Fibroblast of skin of abdomen (primary cell): ENCODE measurements at places on chromosomes 5 and 9.
A peak's percentile ranks its signal among the peaks of the same experiment; 100 is the strongest.

DNA sequence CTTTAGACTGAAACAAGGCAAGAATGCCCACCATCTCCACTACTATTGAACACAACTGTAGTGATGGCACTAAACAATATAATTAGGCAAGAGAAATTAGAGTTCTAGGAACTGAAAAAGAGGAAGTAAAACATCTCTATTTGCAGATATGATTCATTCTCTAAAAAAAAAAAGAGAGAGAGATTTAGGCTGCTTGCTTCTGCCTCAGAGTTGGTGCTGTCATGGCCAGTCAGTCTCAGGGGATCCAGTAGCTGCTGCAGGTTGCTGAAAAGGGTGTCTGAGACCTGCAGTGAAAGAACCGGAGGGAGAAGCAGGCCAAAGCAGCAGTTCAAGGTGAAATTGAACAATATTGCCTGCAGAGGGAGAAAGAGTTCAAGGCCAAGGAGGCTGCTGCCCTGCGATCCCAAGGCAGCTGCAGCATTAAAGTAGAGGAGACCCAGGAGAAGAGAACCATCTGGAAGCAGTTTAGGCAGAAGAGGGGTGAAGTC lies 72.5 kb downstream of the AP3B1 start:
- no peak for DNase-seq

- peak; percentile 83 for DNase-seq
Observed at GRCh38 chr9:94860678-94861588, 134.4 kb downstream of the AOPEP start.

- no peak for DNase-seq
Observed at GRCh38 chr5:11319836-11320580, 559.0 kb upstream of the DAP start.

DNA sequence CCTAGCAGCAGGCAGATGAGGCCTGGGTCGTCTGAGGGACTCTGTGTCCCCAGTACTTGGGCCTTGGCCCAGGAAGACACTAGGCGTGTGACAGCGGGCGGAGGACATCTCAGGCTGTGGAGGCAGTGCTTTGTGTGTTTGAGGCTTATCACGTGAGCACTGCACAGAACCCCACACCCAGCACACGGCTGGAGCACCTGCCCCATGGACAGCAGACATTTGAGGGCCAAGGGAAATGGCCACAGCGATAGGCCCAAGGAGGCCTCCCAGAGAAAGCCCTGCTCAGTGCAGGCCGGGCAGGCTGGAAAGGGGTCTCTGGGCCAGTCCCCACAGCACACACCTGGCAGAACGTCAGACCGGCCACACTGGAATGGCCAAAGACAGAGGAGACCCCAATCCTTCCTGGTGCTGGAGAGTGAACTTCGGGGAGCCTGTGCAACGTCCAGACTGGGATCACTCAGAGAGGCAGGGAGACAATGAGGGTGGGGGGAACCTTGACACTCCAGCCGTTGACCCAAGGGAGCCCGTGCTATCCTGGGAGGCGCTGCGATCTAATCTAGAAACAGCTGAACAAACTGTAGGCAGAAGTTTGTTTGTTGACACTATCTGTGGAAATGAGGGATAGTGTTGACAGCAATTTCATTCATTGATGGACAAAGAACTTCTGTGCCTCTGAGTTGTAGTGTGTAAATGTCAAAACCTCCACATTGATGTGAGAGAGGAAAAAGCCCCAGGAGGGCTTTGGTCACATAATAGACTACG lies 19.6 kb upstream of the FLT4 start:
- DNase-seq: no peak

- no peak for DNase-seq
Observed at GRCh38 chr5:133818031-133818431, 150.4 kb downstream of the C5orf15 start.

DNA sequence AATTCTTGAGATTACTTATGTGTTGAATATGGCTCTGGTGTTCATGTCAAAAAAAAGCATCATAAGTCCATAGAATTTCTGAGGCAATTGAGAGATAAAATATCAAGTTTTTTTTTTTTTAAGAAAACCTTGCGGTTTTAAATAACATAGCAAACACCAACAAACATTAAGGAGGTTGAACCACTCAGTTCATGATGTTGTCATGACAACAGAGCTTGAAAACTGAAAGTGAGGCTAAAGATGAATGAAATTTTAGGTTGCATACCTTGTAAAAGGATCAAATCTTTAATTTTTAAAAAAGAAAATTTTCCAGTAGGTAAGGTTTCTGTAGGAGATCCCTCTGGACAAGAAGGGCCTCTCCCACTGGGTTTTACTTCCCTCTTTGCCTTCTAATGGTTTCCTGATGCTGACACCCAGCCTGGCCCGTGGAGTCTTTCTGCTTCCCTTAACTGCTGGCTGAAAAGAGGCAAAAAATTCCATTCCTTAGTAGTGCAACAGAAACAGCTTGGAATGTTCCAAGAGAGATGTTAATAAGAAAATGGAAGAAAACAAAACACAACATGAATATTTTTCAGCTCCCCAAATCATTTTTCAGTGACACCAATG lies 60.0 kb upstream of the FER start:
- DNase-seq: peak; percentile 16

DNA sequence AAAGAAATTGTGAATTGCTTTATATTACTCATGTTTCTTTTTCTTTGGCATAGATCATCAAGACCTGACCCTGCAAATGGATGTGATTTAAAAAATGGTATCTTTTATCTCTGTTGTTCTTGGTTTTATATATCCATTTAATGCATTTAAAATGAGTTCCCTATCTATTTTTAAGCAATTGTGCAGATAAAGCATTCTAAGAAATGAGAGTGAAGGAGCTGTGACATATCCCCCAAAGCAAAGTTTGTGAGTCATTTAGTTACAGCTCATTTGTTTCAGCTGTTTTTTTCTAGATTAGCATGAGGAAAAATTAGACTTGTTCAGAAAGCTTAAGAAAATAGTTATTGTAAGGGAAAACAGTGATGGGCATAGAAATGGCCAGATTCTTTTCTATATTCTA lies 7.6 kb upstream of the ELOVL7 start:
- no peak for DNase-seq
